Esophagus muscularis mucosa (tissue), 4 donors: ENCODE measurements at places on chromosomes 12 and 14. TPM values are rescaled to one million over a fixed set of nuclear protein-coding genes. Genes with fewer than 3 reads are reported as not detected.
A peak's percentile ranks its signal among the peaks of the same experiment; 100 is the strongest.

ASB2 gene
- 103 TPM for total RNA-seq

GPRC5D gene
- total RNA-seq = not detected

HOXC6 gene
- total RNA-seq = not detected

KLHL33 gene
- 0.50 TPM for total RNA-seq

LIN7A gene
- total RNA-seq = 9.3 TPM

RNASE1 gene
- 270 TPM for total RNA-seq

FOXN4 gene
- total RNA-seq = not detected

RIPK3 gene
- total RNA-seq = 6.3 TPM

ARG2 gene
- 11.0 TPM for total RNA-seq

CPNE8 gene
- 22.2 TPM for total RNA-seq

NEUROD4 gene
- not detected for total RNA-seq

ST8SIA1 gene
- total RNA-seq = 11.4 TPM

WNT1 gene
- not detected for total RNA-seq

CRIP2 gene
- total RNA-seq = 401 TPM

RBP5 gene
- total RNA-seq = 0.46 TPM

DNA sequence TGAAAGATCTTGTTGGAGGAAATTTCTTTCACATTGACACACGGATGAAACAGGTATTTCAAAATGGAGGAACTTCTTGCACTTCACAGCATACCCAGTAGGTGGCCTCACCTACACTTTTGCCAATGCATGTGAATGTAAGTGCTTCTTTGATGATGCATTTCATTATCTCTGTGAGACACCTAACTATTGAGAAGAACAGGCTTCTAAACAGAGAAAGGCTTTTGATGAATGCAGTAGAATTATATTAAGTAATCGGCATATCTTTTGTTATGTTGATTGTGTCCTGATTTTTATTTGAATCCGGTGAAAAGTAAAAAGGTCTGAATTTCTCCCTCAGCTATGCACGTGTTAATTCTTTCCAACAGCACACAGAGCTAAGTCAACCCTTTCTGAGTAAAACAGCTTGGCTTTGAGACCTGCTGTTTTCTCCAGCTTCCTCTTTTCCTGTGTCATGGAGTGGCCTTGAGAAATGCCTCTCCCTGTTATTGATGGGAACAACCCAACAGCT lies 399.0 kb downstream of the NAV3 start:
- no peaks in the 10 kb centered on the region for H3K27me3 ChIP-seq
- no peak for DNase-seq
- no peaks in the 10 kb centered on the region for H3K36me3 ChIP-seq

- DNase-seq = no peak
- no peaks in the 10 kb centered on the region for H3K27me3 ChIP-seq
- no peak overlapping the region for H3K4me3 ChIP-seq
Observed at GRCh38 chr12:129241852-129242251, 388.6 kb downstream of the GLT1D1 start.

GRCh38 chr14:42665083-42665482 lies 1058.4 kb downstream of the LRFN5 start:
- no peak for DNase-seq
- H3K27me3 ChIP-seq = no peaks in the 10 kb centered on the region
- no peak overlapping the region for H3K27ac ChIP-seq
- no peak overlapping the region for H3K4me3 ChIP-seq
- H3K36me3 ChIP-seq = no peaks in the 10 kb centered on the region

- no peaks in the 10 kb centered on the region for H3K36me3 ChIP-seq
- H3K27me3 ChIP-seq = no peaks in the 10 kb centered on the region
- no peaks in the 10 kb centered on the region for H3K4me1 ChIP-seq
- H3K27ac ChIP-seq = no peak overlapping the region
- no peak for DNase-seq
Observed at GRCh38 chr12:9948606-9949296, 16.6 kb upstream of the CLEC2A start.

DNA sequence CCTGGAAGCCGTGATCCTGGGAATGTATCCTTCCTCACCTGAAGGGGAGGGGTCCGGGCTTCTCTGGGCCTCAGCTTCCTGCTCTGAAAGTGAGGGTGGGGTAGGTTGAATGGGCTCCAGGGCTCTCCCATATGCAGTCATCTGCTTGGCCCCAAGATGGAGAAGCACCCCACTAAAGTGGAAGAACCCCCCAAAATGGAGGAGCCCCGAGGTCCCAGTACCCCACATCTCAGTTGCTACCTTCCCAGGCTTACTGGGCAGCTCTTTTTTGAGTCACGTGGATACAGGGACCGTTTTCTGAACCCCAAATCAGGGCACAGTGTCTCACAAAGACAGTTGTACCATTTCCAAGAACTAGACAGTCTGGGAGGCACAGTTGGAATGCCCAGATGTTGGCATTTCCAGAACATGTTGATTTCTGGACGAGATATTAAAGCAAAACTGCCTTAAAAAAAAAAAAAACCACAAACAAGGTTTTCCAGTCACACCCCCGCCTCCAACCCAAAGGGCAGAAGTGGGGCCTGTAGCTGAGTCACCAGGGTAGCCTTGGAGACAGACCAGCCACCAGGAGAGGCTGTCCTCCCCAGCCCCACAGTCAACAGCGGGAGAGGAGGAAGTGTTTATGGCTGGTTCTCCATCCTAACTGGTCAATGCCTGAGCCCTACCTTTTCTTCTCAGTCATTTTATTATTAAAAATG lies 12.1 kb downstream of the VASH1 start:
- peaks cover 42% of the 10 kb centered on the region for H3K4me1 ChIP-seq
- H3K27ac ChIP-seq = peak overlapping the region; percentile 80
- DNase-seq = no peak
- H3K36me3 ChIP-seq = no peaks in the 10 kb centered on the region
- H3K27me3 ChIP-seq = no peaks in the 10 kb centered on the region

- H3K27ac ChIP-seq = peak overlapping the region; percentile 47
- H3K4me1 ChIP-seq = peaks cover 13% of the 10 kb centered on the region
- H3K4me3 ChIP-seq = no peak overlapping the region
- H3K36me3 ChIP-seq = no peaks in the 10 kb centered on the region
- no peak for DNase-seq
Observed at GRCh38 chr14:95290021-95290420, 29.7 kb downstream of the CLMN start.

DNA sequence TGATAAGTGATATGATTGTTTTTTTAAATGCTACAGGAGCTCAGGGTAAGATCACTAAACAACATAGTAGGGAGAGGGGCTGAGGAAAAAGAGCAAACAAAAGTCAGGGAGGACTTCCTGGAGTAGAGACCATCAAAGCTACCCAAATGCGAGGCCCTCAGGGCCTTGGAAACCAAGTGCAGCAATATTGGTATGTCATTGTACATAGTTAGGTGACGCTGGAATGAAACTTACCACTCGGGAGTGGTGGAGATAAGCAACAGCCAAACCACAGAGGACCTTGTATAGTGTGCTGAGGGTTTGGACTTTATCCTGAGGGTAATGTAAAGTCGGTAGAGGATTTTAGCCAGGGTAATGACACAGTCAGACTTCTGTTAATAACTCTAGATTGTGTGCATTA lies 13.8 kb downstream of the KITLG start:
- no peak overlapping the region for H3K4me3 ChIP-seq
- H3K27ac ChIP-seq = peak overlapping the region; percentile 59
- no peaks in the 10 kb centered on the region for H3K27me3 ChIP-seq
- no peaks in the 10 kb centered on the region for H3K36me3 ChIP-seq
- peaks cover 98% of the 10 kb centered on the region for H3K4me1 ChIP-seq

GRCh38 chr14:59358102-59358501 lies 107.1 kb downstream of the GPR135 start:
- DNase-seq = no peak
- H3K27me3 ChIP-seq = no peaks in the 10 kb centered on the region
- H3K4me3 ChIP-seq = no peak overlapping the region
- H3K4me1 ChIP-seq = peaks cover 52% of the 10 kb centered on the region
- peak overlapping the region; percentile 82 for H3K27ac ChIP-seq

DNA sequence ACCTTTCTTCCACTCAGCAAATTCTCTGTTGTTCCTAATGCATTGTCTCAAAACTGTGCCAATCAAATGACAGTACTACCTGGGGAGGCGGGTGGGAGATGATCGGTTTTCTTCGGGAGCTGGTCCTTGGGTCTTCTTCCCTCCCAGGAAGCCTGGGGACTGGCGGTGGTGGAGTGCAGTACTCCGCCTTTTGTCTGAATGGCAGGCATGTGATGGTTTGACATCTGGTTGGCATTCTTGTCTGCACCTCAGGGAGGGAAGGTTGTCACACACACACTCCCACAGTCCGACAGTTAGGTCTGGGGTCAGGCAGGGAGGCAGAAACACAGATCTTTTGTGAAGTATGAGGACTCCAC lies 114.8 kb downstream of the SNAPC1 start:
- no peaks in the 10 kb centered on the region for H3K27me3 ChIP-seq
- no peaks in the 10 kb centered on the region for H3K36me3 ChIP-seq
- no peak overlapping the region for H3K27ac ChIP-seq

GRCh38 chr14:96055753-96056508 lies 16.8 kb downstream of the C14orf132 start:
- DNase-seq = no peak
- H3K36me3 ChIP-seq = no peaks in the 10 kb centered on the region
- no peak overlapping the region for H3K4me3 ChIP-seq

DNA sequence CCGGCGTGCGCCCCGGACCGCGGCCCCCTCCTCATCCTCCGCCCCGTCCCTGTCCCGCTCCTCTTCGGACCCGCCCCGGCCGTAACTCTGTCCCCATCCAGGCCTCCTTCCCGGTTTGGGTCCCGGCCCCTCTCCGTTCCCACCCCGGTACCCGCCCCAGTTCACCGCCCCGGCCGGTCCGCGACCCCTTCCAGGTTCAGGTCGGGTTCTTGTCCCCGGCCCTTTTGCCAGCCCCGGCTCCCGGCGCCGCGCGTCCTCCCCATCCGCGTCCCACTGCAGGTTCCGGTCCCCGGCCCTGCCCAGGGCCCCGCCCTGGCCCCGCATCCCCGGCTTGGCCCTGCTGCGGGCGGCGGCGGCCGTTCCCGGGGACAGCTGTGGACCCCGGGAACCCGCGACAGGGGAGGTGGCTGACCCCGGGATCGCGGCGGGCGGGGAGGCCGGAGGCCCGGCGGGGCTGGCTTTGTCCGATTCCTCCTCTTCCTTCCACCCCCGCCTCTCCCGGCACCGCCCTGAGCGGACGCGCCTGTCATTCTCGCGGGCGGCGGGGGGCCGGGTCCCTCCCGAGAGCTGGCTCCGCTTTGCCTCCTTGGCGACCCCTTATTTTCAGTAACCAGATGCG lies 601 bp downstream of the KLC1 start:
- no peaks in the 10 kb centered on the region for H3K27me3 ChIP-seq
- peak overlapping the region; percentile 98 for H3K4me3 ChIP-seq
- H3K36me3 ChIP-seq = peaks cover 7% of the 10 kb centered on the region
- peaks cover 71% of the 10 kb centered on the region for H3K4me1 ChIP-seq
- no peak for DNase-seq

DNA sequence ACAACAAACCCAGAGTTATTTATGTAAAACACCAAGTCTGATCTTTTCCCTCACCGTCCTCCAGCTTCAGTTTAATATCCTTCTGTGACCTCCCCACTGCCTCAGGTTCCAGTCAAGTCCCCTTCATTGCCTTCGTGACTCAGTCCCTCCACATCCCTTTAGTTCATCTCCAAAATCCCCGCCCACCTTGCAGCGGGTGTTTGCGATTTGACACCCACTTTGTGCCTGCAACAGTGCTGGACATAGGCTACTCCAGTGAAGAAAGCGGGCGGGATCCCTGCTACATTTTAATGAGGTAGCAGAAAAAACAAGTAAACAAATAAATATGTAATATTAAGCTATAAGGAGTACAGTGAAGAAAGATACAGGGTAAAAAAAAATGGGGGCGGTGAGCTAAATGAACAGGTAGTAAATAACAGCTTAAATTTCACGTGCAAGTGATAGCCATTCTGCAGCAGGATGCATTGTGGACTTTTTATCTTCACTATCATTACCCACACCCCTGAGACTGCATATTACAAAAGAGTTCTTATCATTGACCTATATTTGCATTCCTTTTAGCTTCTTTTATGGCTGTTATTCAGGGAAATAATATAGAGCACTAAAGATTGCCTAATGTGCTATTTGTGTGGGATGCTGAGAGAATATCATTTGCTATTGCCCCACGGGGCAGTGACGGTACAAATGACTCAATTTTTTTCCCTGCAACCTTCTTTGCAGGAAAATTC lies 222.8 kb upstream of the NUDT4 start:
- no peaks in the 10 kb centered on the region for H3K27me3 ChIP-seq
- DNase-seq = no peak
- H3K4me3 ChIP-seq = no peak overlapping the region

- no peak overlapping the region for H3K4me3 ChIP-seq
- H3K4me1 ChIP-seq = no peaks in the 10 kb centered on the region
- no peaks in the 10 kb centered on the region for H3K36me3 ChIP-seq
- no peaks in the 10 kb centered on the region for H3K27me3 ChIP-seq
- H3K27ac ChIP-seq = no peak overlapping the region
Observed at GRCh38 chr14:94021001-94021400, 5.1 kb upstream of the OTUB2 start.

GRCh38 chr14:55328317-55328716 lies 57.1 kb downstream of the FBXO34 start:
- H3K4me1 ChIP-seq = peaks cover 22% of the 10 kb centered on the region
- H3K36me3 ChIP-seq = no peaks in the 10 kb centered on the region
- H3K4me3 ChIP-seq = no peak overlapping the region
- H3K27me3 ChIP-seq = no peaks in the 10 kb centered on the region
- no peak for DNase-seq
- H3K27ac ChIP-seq = no peak overlapping the region

DNA sequence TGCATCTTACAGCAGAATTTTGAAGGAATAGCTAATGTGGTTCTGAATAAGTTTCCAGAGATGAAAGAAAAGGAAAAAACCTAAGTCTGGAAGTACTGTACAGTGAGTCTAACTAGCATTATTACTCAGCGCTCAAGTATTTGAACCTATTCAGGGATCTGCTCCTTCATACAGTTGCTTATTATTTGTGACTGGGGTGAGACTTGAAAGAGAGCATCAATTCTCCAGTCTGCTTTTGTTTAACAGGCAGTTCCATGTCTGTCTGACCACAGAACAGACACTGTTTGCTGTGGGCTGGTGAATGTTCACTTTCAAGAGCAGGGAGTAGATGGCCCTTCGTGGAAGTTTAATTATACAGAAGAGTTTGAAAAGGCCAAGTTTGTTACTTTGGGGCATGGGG lies 9.3 kb downstream of the ETV6 start:
- DNase-seq = no peak
- peaks cover 95% of the 10 kb centered on the region for H3K4me1 ChIP-seq
- no peak overlapping the region for H3K4me3 ChIP-seq
- peak overlapping the region; percentile 90 for H3K27ac ChIP-seq

GRCh38 chr12:109621211-109621694 lies 47.7 kb downstream of the MVK start:
- no peaks in the 10 kb centered on the region for H3K36me3 ChIP-seq
- no peak for DNase-seq
- H3K4me3 ChIP-seq = no peak overlapping the region
- H3K4me1 ChIP-seq = no peaks in the 10 kb centered on the region
- peaks cover 44% of the 10 kb centered on the region for H3K27me3 ChIP-seq

- no peaks in the 10 kb centered on the region for H3K36me3 ChIP-seq
- no peak for DNase-seq
- peaks cover 60% of the 10 kb centered on the region for H3K4me1 ChIP-seq
- H3K27ac ChIP-seq = peak overlapping the region; percentile 80
- H3K27me3 ChIP-seq = no peaks in the 10 kb centered on the region
Observed at GRCh38 chr12:94263011-94263811, 114.8 kb downstream of the PLXNC1 start.
